ENCODE measurements at places on chromosomes 11 and 22.

- DNase-seq = no peak
Observed at GRCh38 chr11:81772166-81772565, 961.5 kb downstream of the FAM181B start.

- peak; percentile 72 for DNase-seq
Observed at GRCh38 chr11:120013325-120014250, 124.3 kb downstream of the TRIM29 start.

DNA sequence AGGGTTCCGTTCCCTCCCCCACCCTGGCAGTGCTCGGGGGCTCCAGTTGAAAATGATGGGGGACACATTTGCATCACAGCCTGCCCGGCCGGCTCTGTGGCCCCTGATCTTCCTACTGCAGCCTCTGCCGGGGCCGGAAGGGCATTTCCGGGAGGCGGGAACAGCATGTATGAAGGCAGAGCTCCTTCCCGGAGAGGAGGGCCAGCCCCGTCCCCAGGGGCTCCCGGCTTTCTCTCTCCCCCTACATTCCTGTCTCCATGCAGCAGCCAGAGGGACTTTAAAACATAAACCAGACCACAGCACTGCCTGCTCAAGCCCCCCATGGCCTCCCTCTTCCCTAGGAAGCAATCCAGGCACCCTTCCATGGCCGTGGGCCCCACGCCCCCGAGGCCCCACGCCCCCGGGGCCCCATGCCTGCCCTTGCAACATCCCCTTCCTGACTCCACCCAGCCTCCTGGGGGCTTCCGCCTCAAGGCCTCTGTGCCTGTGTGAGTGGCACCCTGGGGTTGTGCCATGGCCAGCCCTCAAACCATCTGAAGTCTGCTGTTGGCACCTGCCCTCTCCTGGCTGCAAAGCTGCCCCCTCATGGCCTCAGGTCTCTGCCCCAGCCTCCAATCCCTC, 73.1 kb downstream of the CDKN1C start:
- no peak for DNase-seq

DNA sequence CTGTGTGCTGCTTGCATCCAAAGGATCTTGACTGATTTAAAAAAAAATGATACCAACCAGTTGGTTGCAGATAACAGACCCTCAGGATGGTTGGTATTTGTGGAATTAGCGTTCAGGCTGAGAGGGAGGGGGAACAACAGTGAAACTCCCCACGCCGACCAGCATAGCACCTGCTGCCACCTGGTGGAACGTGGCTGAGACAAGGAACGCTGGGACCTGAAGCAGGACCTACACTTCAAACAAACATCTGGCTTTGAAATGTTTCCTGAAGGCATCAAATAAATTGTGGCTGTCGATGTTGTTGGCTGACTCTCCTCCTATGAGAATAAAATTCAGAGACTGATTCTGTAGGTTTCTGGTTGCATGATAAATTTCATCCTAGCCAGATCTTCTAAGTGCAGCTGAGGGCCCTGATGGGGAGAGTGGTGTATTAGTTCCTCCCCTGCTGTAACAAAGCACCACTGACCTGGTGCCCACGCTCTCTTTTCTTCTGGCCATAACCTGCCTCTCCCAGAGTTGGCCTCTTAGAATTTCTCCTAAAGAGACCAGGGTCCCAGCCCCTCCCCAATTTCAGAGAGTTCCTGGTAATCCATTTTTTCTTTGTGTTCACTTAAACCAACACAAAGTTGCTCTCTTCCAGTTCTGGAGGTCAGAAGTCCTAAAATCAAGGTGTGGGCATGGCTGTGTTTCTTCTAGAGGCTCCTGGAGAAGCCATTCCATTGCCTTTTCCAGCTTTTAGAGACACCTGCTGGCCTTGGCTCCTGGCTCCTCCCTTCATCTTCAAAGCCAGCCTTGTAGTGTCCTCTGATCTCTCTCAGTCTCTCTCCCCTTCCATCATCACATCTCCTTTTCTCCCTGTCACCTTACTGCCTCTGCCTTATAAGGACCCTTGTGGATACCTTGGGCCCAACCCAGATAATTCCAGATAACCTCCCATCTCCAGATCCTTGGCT, 17.3 kb downstream of the APOL2 start:
- no peak for DNase-seq

DNA sequence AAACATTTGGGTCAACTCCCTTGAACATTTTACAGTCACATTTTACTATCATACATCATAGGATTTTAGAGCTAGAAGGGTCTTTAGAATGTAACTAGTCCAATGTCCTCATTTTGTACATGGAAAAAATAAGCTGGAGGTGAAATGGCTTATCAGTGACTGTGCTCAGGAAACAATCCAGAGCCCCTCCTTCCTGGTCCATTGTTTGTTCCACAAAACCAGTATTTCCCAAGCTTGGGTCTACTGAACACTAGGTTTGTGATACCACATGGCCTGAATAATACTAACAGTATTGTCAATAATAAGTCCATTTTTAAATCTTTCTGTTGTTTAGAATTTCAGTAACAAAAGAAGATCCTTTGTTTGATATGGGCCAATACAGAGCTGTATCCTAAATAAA, 27.1 kb downstream of the PDGFD start:
- DNase-seq = no peak

DNA sequence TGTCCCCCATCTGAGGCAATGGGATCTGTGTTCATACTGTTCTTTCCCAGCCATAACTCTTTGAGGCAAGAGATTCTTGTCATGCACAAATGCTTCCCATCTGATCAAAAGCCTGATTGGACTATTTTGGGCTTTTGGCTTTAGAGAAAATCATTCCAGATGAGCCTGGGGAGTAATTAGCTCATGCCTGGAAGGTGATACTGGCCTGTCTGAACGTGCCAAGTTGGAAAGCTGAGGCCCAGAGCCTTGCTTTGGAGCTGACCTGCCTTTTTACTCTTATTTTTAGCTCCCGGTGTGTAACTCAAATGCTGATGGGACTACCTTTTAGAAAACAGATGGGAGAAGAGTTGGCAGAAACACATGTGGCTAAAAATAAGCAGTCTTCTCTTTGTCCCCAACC, 105.0 kb downstream of the DBX1 start:
- DNase-seq = no peak

- no peak for DNase-seq
Observed at GRCh38 chr11:125512106-125512505, 16.0 kb upstream of the FEZ1 start.

Measured in hypothalamus (tissue), 51 donors.